RPMI7951 (cell line): ENCODE measurements at places on chromosomes 7 and 10.

DNA sequence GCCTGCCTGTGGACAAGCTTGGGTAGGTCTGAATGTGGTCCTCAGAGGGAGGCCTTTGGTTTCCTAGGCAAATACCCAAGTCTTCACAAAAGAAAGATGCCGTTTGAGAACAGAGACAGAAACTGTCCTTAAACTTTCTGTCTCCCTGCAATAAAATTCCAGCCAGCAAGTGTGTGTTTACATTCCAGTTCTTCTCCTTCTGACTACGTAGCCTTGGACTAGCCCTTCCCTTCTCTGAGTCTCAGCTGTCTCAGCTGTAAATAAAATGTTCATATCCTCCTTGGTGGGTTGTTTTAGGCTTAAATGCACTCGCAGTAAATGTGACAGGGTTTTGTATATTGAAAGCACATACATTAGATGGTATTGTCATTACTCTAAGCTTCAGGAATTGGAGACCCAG, 561.2 kb upstream of the MKI67 start:
- DNase-seq = no peak

- DNase-seq = no peak
These were observed 46.3 kb downstream of the MTPN start for GRCh38 chr7:135930565-135931461.

DNA sequence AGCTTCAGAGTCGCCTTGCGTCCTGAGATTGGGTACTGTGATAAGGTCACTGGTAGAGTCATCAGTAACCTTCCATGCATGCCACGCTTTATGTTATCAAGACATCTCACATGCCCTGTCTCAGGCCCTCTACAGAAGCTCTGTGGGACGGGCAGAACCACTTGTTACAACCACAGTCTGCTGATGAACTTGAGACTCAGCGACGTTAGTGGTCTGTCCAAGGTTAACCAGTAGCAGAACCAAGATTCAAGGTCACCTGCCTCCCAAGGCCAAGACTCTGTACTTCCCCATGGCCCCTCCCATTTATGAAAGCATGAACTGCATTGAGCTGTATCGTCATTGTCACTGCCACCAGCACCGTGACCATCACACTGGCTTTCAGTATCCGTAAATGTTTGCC, 15.0 kb downstream of the IQCE start:
- DNase-seq = no peak

DNA sequence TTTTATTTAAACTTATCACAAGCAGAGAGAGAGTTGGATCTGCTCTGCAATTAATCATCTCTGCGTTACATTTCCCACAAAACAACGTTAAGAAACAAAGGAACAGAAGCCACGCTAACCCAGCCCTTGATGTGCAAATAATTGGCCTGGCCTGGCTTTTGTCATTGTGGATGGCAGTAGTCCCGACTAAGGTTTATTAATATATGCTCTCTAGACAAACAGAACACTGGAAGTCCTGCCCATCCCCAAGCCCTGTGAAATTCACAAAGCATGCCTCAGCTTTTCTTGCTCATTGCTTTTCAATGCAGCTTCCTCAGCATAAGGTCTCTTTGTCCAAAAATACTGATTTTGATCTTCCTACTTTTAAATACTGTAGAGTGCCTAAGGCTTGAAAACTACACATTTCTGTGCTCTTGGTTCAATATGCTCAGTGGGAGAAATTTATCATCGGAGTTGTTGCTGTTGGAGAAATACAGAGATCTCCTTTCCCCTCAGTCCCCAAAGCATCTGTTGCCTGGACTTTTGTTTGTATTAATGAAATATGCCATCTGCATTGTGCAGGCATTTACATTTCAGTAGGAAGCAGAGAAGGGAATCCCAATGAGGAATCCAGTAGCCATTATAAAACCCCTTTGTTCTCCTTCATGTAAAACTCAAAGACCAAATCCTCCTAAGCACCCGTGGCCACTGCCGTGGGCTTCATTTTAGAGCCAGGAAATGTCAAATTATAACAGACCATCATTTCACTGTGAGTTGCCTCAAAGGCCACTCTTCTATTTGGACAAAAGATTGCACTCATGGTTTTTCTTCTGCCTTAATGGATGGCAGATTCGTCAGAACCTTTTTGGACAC, 61.1 kb downstream of the SORCS1 start:
- DNase-seq = peak; percentile 5

DNA sequence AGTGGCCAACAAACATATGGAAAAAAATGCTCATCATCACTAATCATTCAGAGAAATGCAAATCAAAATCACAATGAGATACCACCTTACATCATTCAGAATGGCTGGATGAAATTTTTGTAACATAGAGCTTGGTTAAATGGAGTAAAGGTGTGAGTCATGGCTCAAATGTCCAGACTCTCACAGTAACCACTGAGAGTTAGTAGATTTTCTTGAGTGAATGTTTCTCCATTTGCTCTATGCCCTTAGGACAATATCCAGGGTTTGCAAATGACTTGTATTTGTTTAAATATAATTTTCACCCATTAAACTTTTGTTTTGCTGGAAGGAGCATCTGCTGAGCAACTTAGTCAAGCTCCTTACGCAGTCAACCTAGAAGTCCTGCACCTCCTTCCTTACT, 967.2 kb downstream of the XPNPEP1 start:
- DNase-seq = peak; percentile 24

DNA sequence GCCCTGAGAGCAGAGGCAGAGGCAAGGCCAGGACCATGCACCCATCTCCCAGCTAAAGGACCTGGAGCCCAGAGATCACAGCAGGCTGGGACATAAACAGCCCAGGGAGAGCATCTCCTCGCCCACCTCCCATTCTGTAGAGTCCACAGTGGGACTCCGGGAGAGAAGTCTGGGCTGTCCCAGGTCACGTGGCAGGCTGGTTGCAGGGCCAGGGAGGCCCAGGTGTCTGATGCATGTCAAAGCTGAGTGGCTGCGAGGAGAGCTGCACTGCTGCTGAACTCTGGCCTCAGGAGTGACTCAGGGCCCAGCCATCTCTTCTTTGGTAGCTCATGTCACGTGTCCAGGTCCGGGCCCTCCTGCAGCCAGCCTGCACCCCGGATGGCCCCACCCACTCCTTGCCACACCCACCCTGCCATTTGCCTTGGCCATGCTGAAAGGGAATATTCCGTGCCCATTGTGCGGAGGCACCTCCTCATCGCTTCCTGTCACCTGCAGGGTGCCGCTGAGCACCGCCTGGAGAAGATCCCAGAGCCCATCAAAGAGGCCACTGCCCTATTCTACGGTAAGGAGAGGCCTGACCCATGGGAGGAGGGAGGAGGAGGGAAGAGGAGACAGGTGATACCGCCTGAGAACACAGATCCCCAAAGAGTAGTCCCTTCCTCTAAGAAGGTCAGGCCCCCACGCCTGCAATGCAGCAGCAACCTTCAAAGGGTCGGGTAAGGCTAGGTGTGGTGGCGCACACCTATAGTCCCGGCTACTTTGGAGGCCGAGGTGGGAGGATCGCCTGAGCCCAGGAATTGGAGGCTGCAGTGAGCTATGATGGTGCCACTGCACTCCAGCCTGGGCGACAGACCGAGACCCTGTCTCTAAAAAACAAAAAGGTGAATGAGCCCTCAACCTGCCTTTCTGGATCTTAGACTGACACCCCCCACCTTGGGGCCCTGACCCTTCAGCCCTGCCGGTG, 12.6 kb upstream of the SH2B2 start:
- peak; percentile 81 for DNase-seq

GRCh38 chr7:50287129-50287528, 17.4 kb upstream of the IKZF1 start:
- no peak for DNase-seq

- DNase-seq = no peak
These were observed 629.8 kb downstream of the KCNMA1 start for GRCh38 chr10:77007834-77008233.

DNA sequence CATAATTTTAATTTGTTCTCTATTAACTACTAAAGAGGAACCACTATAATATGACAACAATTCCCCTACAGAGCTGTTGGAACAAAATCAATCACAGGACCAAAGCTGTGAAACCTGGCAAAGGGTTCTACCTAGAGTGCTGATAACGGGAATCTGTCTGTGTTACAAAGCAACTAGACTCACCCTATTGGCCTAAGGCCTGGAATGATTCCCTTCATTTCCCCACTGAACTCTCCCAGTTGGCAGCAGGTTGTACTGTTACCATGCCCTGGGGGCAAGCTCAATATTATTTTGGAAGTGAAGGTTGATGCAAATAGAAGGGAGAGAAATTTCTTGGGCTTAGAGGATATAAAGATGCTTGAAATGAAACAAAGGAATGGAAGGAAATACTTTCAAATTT, 81.8 kb downstream of the SEMA3A start:
- DNase-seq = no peak

GRCh38 chr10:132328738-132329137, 3.3 kb upstream of the LRRC27 start:
- no peak for DNase-seq

DNA sequence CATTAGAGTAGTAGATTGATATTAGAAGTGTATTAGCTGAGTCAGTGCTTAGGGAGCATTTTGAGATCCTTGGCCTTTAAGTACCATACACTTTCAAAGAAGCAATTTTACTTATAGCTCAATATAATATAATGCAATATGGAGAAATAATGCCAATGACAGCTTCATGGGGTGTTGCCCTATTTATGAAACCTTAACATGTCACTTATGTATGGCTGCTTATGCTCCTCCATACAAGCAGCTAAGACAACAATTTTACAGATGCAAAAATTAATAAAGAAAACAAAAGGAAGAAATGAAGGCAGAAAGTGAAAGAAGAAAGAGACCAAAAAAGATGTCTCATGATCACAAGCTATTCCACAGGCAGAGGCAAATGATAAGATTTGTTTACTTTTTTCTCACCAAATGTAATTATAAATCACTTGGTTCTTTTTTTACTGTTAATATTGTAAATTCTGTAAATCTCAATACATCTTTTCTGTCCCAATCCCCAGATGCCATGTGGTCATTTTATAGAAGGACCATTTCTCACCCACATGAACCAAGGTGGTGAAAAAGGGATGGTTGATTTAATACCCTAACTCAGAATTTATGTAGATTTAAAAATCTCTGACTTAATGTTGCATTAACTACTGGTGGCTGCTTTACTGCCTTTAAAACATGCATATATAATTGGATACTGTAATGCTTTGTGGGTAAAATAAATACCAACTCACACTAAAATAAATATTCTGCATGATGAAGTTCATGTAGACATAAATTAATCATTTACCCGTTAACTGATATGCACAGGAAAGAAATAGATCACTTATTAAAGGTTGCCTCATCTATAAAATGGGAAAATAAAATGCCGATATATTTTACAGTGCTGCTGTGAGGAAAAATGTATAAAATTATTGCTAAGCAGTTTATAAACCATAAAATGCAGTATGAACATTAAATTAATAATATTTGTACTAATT, 33.5 kb upstream of the RHOBTB1 start:
- DNase-seq = no peak

DNA sequence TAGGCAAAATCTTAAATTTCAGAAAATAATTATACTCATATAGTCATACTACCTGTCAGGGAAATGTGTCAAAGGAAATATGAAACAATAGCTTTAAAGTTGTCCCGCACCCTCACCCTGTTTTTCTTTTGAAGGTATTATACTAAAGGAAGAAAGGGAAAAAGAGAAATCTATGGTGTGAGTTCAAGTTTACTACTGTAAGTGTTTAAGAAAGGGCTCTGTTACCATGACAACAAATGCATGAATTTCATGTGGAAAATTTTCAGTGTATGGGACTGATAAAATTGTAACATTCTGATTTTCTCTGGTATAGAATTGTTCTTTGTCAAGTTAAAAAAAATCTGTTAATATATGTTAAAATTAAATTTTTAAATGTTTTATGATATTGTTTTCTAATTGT, 229.8 kb downstream of the ADK start:
- no peak for DNase-seq

DNA sequence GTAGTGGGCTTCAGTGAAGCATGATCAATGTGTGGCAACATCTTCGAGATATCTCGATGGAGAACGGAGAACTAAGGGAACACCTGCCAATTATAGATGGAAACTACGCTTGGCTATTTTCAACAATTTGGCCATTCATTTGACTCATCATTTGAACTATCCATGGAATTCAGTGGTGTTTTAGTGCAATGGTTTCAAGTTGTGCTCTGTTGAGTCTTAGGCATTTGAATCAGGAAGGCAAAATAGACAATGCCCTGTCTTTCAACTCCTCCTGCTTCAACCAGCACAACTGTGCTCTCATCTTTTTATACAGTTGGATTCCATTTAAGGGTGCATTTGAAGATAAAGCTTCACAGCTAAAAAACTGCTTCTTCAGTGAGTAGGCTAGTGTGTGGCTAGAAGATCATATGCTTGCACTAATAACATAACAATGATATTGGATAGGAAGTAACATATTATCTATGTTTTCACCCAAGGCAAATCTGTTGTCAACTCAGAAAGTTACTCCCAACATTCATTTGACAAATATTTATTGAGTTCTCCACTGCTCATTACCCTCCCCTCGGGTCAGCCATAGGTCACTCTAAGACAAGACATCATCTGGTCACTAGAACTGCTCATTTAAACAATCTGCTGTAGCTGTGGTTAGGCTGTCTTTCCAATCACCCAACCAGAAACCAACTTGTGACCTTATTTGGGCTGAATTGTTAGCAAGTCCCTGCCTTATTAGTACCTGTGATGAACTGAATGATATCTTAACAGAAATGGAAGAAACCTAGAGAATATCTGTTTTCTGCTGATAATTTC, 314.1 kb upstream of the SP4 start:
- DNase-seq = peak; percentile 25

GRCh38 chr7:155985518-155986250, 173.4 kb upstream of the SHH start:
- DNase-seq = no peak

- no peak for DNase-seq
These were observed 7.6 kb downstream of the SNX8 start for GRCh38 chr7:2306688-2307087.

- no peak for DNase-seq
These were observed 185.5 kb downstream of the SEMA3A start for GRCh38 chr7:84009051-84009450.

GRCh38 chr10:6525599-6526165, 54.4 kb downstream of the PRKCQ start:
- no peak for DNase-seq

DNA sequence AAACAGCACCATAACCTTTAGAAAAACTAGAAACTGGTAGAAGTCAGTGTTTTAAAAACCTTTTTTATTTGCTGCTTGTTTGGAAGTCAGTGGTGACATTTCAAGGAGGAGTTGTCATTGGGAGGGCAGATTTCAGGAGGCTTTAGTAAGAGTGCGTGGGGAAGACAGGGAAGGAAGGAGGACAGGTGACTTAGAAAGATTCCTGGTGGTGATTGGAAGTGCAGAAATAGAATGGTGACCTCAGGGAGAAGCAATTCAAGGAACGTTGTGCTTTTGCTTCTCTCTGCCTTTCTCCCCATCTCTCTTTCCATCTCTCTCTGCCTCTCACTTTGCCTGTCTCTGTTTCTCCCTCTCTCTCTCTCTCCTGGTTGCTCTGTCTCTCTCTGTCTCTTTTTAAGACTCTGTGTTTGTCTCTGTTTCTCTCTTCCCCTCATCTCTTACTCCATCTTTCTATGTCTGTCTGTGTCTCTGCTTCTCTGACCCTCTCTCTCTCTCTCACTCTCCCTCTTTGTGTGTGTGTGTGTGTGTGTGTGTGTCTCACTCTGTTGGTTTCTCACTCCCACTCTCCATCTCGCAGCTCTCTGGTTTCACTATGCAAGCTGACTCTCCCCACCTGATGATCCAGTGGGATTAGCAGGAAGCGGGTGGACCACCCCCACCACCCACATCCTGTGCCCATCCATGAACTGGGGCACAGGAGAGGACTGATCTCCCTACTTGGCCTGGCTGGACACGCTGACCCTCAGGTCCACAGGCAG, 10.9 kb upstream of the PFKP start:
- DNase-seq = no peak

- DNase-seq = no peak
These were observed 15.6 kb downstream of the BLNK start for GRCh38 chr10:96255549-96256333.
